ENCODE measurements at places on chromosomes 5 and 9.

DNA sequence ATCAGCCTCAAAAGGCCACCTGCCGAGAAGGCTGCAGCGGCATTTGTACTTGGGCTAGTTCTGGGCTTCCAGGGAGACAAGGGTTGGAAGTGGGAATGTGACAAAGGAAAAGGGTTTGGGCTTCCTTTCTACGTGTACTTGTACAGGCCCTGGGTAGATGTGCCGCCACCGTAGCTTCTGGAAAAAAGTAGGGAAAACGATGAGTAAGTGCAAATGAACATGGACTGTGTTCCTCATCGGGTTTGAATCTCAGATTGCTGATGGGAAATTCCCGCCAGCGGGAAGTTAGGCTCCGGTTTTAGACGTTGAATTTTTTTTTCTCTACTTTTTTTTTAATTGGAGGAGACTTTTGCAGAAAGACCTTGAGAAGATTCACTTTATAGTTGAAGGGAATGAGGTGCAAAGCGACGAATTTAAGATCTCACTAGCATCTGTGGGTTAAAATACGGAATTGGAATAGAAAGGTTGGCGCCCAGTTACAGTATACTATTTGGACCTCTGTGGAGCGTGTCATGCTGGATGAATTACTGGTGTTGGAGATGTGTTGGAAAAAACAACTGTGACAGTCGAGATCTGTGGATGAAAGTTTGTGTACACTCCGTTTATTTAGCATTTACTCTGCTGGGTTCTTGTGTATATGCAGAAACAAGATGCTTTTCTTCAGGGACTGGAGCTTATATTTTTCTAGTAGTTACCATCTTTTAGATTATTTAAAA lies 1.2 kb downstream of the G3BP1 start:
- no peak for DNase-seq

GRCh38 chr5:94908889-94909480 lies 290.5 kb downstream of the SLF1 start:
- no peak for DNase-seq

DNA sequence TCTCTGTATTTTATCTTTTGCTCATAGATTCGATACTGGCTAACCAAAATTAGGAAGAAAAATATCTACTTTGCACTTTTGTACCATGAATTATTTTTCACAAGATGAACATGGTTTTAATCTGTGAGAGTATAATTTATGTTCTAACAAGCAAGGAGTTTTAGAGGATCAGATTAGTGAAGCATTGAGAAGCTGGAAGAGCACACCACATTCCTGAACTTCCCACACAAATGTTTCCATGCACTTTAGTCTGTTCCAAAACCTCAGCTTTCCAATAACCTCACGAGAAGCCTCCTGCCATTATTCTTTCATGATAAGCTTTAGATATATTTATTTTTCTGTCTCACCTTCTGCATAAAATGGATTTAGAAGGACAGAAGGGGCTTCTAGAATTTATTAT lies 98.7 kb upstream of the MPDZ start:
- DNase-seq, result no peak

- DNase-seq, result no peak
Observed at GRCh38 chr9:135297456-135298075, 182.0 kb upstream of the PPP1R26 start.

All from NCI-H1105 treated with DMSO at 0.1 percent for 48 hours (cell line).